ENCODE measurements at places on chromosomes 1 and 21. TPM values are rescaled to one million over a fixed set of nuclear protein-coding genes. Genes with fewer than 3 reads are reported as not detected.

- no peak for DNase-seq
Observed at GRCh38 chr21:29335720-29336119, 37.0 kb downstream of the BACH1 start.

- no peak for DNase-seq
Observed at GRCh38 chr1:31432592-31433395, 19.8 kb downstream of the SERINC2 start.

DNA sequence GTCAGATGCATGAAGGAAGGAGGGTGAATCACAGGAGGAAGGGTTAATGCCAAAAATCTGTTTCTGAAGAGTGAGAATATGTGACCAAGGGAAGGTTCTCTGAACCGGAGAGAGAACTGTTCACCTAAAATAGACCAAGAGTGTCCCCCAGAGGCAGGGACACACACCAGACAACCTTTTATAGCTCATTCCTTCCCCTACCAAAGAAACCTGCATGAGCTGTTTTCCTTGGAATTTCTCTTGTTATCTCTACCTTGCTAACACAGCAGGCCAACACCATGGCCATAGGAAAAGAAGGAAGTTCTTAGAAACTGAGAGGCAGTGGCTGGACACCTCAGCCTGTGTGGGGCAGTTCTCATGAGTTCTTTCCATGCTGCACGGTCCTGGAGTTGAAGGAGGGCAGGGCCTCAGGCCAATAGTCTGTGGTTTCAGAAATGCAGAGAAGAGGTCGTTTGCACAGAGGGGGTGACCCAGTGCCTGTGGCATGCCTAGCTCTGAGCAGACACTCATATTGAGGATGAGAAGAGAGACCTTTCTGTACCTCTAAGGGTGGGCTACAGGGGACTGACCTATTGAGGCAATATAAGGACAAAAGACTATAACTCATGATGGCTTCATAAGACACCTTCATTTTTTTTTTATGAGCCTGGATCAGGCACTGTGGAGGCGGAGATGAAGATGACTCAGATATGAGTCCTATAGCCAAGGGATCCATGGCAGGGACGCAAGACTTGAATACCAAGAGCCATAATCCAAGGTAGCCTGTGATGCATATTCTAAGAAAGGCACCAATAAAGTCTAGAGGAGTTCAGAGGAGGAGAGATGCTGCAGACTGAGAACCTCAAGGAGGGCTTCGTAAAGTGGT is 39.4 kb downstream of the IGFN1 start:
- no peak for DNase-seq

- DNase-seq: no peak
Observed at GRCh38 chr1:100249155-100249536, 488 bp downstream of the DBT start.

DNA sequence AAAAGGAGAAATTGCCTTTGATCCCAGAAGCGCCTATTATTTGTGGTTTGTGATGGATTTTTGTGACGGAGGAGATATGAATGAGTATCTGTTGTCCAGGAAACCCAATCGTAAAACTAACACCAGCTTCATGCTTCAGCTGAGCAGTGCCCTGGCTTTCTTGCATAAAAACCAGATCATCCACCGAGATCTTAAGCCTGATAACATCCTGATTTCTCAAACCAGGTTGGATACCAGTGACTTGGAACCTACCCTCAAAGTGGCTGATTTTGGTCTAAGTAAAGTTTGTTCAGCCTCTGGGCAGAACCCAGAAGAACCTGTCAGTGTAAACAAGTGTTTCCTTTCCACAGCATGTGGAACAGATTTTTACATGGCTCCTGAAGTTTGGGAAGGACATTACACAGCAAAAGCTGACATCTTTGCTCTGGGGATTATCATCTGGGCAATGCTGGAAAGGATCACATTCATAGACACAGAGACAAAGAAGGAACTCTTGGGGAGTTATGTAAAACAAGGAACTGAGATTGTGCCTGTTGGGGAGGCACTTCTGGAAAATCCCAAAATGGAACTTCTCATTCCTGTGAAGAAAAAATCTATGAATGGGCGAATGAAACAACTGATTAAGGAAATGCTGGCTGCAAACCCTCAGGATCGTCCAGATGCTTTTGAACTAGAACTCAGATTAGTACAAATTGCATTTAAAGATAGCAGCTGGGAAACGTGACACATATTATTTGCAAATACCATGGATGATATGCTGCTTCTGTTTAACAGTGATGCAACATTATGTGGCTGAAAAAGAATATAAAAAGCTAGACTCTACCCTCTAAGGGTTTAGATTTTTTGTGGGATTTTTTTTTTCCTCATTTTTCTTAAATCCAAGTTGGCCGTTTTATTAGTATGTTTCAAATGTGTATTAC is 10.5 kb downstream of the PDIK1L start:
- no peak for DNase-seq

- no peak for DNase-seq
Observed at GRCh38 chr1:201253411-201253810, 29.9 kb upstream of the PKP1 start.

DNA sequence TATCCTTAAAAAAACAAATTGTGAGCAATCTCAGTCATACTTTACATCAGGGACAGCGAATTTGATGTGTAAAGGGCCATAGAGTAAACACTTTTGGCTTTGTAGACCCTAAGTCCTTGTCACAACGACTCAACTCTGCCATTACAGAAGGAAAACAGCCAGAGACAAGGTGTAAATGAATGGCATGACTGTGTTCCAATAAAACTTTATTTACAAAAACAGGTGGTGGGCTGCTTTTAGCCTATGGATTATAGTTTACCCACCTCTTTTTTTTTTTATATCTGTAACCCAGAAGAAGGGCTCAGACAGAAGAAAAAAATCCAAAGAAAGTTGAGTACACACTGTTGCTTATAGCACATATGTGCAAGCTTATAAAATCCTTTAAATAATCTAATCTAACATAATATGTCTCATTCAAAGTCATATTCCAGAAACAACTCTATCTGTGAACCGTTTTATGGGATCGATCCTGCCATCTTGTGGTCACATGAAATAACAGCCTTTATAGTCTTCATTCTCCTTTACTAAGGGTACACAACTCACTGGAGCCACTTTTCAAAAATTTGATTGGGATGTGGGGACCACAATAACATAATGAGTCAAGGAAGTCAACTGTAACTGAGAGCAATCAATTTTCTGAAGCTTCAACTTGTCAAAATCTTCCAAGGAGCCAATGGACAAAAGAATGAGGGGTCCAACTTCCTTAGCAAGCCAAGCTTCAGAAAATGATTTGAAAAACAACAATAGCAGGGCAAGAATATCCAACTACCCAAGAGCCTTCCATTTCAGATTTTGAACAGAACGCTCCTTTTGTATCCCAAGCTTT is 142.2 kb upstream of the KRTAP19-8 start:
- no peak for DNase-seq

DNA sequence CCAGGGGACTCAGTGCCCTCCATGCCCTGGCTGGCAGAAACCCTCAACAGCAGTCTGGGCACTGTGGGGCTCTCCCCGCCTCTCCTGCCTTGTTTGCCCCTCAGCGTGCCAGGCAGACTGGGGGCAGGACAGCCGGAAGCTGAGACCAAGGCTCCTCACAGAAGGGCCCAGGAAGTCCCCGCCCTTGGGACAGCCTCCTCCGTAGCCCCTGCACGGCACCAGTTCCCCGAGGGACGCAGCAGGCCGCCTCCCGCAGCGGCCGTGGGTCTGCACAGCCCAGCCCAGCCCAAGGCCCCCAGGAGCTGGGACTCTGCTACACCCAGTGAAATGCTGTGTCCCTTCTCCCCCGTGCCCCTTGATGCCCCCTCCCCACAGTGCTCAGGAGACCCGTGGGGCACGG is 2.8 kb upstream of the TAS1R3 start:
- DNase-seq: no peak

Gene RNASEL
- 0.87 TPM for total RNA-seq

GRCh38 chr1:2473198-2473597 is 2.9 kb upstream of the PLCH2 start:
- DNase-seq: no peak

Gene VAV3
- total RNA-seq: 7.7 TPM
